GM18507 (cell line): ENCODE measurements at places on chromosomes 4 and X.

DNA sequence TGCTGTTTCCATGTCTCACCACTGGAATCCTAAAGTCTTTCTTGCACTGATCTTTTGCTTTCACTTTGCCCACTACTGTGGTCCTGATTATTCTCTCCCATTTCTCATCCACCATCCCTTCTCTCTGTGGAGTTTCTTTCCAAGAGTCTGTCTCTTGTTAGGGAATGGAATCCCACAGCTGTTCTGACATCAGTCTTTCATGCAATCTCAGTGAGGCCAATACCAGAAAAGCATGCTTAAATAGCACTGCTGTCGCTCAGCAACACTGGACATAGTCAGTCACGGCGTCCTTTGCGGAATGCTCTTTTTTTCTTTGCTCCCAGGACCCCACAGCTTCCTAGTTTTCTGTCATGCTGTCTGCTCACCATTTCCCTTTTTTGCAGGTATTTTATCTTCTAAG is 20.1 kb downstream of the SLITRK4 start:
- DNase-seq, result no peak

GRCh38 chr4:1788254-1788973 is 4.7 kb upstream of the FGFR3 start:
- no peak for DNase-seq

GRCh38 chrX:141341341-141341740 is 99.0 kb upstream of the SPANXC start:
- DNase-seq, result no peak

DNA sequence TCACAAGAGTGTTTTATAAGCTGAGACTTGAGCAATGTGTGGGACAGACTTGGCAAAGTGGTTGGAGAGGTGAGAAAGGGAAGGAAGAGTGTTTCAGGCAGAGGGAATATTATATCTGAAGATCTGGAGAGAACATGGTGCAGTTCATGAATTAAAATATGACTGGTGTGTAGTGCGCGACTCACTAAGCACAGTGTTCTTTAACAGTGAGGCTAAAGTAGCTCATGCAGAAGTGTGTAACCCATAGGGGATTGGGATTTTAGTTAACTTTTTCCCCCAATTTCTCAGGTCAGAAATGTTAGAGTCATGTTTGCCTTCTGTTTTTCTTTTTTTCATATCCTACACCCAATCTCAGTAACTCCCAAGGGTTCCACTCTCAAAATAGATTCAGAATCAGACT is 9.7 kb downstream of the MTHFD2L start:
- DNase-seq, result no peak

- DNase-seq, result no peak
These were observed 7.6 kb downstream of the HNRNPDL start for GRCh38 chr4:82422616-82423015.

DNA sequence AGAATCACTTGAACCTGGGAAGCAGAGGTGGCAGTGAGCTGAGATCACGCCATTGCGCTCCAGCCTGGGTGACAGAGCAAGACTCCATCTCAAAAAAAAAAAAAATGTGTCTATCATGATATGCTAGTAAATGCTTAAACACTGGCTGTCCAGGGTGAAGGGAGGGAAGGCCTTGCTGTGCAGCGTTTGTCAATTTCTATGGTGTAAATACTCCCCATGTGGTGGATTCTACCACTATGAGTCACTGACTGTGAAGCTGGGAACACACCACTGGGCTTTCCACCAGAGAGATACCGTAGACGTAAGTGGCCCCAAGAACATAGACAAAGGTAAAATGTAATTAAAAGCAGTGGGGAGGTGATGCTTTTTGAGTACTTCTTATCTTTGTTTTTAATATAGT is 51.3 kb upstream of the LEF1 start:
- DNase-seq, result no peak

DNA sequence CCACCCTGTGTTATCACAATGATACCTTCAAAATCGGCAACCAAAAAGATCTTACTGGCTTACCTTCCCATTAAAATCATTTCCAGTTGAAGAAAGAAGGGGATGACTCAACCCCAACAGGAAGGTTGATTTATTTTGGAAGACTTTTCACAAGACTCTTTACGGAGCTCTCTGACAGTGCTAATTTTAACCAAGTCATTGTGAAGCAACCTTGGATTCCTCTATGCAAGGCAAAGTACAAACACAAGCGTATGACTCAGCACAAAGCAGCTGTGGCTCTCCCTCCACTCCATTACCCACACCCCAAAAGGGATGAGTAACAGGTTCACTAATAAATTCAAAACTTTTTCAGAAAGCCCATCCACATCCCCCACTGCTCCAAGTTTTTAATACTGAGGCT is 213.8 kb upstream of the FGF13 start:
- DNase-seq, result no peak

- DNase-seq, result no peak
These were observed 42.2 kb downstream of the AKAP4 start for GRCh38 chrX:50158593-50158992.

GRCh38 chrX:136186023-136186413 is 38.7 kb downstream of the FHL1 start:
- DNase-seq, result no peak

DNA sequence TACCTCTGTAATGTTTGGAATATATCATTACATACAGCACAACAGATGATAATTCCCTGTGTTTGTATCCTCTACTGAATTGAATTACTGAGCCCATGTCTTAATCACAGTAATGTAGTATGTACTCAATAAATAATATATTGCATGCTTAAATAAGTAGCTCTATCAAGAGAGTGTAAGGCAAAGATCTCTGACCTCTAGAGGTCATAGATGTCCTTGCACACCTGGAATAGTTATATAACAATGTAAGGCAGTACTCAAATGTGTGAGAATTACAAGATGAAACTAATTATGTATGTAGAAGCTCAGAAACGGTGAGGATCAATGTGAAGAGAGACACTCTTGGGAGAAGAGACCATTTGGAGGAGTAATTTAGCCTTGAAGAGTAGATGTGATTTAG is 14.3 kb upstream of the GCNA start:
- DNase-seq, result no peak

- no peak for DNase-seq
These were observed 52.5 kb downstream of the HOPX start for GRCh38 chr4:56628592-56628991.

DNA sequence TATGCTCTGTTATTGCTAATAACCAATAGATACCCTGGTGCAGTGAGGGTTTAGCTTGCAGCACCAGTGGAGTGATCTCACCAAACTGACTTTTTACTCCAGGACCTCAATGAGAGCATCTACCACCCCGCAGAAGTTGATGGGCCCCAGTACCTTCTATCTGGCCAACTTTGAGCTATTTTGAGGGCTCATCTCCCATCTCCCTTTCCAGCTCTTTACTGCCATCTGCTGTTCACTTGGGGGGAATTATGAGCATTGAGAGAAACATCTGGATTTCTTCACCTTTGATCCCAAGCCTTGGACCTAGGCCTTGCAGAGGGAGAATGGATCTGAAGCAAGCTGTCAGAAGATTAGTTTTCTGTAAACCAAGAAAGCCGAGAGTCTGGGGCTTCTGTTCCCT is 143.6 kb downstream of the TMEM164 start:
- DNase-seq, result peak; percentile 17

GRCh38 chr4:152265149-152265621 is 270.7 kb downstream of the FBXW7 start:
- DNase-seq, result no peak

GRCh38 chr4:27214010-27214409 is 353.4 kb downstream of the STIM2 start:
- no peak for DNase-seq

- DNase-seq, result no peak
These were observed 194.0 kb upstream of the BOD1L1 start for GRCh38 chr4:13821522-13821921.

GRCh38 chrX:107576841-107577240 is 51.5 kb upstream of the PRPS1 start:
- DNase-seq, result no peak

GRCh38 chr4:125313989-125314667 is 627 bp upstream of the FAT4 start:
- DNase-seq, result no peak

GRCh38 chrX:102966701-102967100 is 29.6 kb downstream of the RAB40AL start:
- DNase-seq, result no peak

DNA sequence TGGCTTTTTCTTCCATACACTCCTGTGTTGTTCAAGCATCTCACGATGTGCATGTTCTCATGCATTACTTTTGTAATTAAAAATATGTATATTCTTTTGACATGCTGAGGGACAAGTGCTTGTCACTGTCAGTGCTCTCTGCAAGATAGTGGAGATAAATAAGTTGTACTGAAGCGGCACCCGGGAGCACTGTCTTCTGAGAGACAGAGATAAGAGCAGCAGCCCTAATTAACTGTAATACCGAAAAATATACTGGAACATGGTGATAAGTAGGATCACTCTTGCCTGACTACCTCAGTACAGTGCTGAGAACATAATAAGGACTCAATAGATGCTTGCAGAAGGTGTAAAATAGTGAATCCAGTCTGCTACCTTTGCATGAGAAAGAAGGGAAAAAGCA is 9.4 kb upstream of the GPR173 start:
- DNase-seq, result no peak

DNA sequence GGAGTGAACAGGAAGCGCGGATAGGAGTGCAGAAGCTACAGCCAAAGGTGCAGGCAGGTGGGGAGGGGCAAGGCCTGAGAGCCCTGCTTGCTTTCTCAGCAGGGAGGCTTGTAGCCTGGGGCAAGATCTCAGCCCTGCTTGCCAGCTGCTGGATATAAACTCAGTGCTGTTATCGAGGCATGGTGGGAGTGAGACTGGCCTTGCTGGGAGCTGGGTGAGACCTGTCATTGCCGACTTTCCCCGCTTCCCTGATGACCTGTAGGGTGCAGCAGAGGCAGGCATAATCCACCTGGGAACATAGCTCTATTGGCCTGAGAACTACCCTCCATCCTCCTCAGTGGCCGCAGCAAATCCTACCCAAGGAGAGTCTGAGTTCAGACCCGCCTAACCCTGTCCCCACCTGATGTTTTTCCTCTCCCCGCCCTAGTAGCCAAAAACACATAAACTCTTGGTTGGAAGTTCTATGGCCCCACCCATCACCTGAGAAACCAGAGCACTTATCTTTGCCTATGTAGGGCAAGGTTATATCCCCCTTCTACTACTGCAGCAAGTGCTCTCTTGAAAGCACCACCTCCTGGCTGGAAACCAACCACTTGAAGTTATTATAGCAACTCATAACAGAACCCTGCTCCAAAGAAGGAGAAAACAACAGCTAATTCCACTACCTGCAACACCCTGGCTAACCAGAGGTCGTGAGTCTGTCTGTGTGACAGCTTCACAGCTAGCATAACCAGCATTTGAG is 80.7 kb downstream of the FHIP1A start:
- DNase-seq, result no peak

DNA sequence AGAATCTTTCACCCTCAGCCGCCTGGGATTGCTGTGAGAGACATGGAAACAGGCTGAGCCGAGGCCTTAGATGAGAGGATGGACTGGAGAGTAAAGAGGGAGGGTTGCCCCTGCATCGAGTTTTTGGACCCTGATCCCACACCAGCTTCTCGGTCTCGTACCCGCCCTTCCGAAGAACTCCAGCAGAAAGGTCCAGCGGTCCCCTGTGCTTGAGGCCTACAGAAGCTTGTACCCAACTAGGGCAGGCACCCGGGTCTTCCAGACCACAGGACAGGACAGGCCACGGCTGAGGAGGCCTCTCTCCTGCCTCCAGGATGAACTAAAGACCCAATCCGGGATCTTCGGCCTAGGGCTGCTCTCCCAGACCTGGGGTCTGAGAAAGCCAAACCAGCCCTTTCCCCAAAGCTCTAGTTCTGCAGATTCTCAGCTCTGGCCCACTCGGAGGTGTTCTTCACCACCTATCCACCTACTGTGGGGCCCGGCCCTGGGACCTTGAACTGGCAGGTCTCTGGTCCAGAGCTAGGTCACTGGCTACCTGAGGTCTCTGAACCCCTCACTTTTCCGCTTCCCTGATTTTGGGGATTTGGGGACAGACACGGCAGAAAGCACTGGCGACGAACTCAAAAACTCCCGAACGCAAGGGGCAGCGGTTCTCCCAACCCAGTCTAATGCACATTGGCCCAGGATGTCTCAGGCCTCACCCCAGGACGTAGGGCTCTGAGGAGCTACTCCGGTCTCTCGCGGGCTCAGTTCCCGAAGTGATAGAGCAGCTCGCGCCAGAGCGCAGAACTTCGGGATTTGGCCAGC is 1.1 kb downstream of the NKX3-2 start:
- no peak for DNase-seq

DNA sequence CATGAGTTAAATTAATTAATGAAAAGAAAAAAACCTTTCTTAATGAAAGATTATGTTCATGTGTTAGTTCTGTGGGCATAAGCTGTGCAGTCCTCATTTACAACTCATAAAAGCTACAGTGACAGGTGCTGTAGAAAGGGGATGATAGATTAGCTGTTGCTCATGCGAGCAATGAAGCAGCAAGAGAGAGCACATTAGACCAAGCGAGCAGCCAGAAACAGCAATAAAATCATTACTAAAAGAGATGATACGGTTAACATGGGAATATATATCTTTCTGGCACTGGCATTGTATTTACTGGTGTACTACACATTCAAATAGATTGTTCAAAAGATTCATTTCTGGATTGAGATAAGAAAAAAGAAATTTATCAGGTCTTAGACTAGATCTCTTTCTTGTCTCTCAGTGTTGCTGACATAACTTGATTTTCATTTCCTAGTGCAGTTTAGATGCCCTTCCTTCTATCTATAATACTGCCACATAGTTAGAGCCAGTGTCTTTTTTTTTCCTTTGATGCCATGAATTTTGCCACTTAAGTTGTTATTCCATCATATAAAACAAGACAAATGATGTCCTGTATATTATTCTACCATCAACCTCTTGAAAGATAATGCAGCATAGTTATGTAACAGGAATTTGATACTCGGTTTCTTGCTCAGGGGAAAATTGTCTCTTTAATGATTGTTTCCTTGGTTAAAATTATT is 164.6 kb downstream of the BANK1 start:
- no peak for DNase-seq

DNA sequence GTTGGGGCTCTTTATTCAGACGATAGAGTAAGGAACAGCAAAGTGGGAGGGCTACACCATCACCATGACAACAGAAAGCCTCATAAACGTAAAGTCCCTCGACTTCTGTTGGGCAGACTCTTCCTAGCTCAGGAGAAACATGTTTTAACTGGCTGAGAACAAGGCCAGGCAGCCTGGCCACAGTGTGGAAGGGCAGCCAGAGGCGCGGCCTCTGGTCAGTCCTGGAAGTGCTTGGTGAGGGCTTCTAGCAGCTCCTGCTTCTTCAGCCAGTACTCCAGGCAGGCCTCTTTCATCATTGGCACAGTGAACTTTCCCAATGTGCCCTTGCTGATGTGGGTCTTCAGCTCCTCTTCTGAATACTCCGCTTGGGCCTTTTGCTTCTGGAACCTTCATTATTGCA is 690.9 kb downstream of the PCDH19 start:
- no peak for DNase-seq

GRCh38 chr4:184641022-184641421 is 8.2 kb downstream of the CASP3 start:
- peak; percentile 15 for DNase-seq

- DNase-seq, result no peak
These were observed 347.4 kb downstream of the FAM47B start for GRCh38 chrX:35289952-35290351.
